ENCODE measurements at places on chromosomes 6 and 20. TPM values are rescaled to one million over a fixed set of nuclear protein-coding genes. Genes with fewer than 3 reads are reported as not detected.

The PTCHD4 gene
- total RNA-seq = 0.27 TPM

The SMLR1 gene
- not detected for total RNA-seq

DNA sequence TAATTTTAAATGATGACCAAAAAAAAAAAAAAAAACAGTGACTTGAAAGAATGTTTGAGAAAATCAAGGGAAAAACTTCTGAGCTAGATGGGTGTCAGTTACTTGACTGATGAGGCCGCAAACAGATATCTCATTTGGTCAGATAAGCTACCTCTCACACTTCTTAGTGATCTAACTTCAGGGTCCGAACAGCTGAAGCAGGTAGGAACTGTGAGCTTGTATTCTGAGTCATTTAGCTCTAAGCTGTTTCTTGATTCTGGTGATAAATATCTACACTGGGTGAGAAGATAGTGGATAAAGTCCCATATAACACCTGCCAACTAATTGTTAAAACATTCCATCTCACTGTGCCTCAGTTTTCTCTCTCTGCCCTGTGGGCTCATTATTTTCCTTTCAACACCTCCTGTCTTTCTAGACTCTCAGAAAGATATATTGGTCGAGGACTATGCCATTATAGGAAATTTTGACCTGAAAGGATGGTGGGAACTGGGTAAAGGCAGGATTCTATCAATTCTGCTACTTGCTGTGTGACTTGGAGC, 7.7 kb downstream of the KIF3B start:
- DNase-seq = no peak

DNA sequence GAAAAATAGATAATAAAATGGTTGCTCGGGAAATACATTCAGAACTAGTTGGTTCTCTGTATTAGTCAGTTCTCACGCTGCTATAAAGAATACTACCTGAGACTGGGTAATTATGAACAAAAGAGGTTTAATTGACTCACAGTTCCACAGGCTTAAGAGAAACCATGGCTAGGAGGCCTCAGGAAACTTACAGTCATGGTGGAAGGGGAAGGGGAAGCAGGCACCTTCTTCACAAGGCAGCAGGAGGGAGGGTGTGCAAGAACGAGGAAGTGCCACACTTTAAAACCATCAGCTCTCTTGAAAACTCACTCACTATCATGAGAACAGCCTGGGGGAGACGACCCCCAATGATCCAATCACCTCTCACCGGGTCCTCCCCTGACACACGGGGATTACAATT, 24.2 kb upstream of the SNX9 start:
- no peak for DNase-seq

- no peak for DNase-seq
Observed at GRCh38 chr6:144886682-144887081, 601.5 kb downstream of the UTRN start.

The FOXQ1 gene
- total RNA-seq = not detected

- no peak for DNase-seq
Observed at GRCh38 chr20:52974179-52974594, 2.0 kb downstream of the TSHZ2 start.

GRCh38 chr6:22153384-22154158, 143.3 kb downstream of the PRL start:
- DNase-seq = no peak

DNA sequence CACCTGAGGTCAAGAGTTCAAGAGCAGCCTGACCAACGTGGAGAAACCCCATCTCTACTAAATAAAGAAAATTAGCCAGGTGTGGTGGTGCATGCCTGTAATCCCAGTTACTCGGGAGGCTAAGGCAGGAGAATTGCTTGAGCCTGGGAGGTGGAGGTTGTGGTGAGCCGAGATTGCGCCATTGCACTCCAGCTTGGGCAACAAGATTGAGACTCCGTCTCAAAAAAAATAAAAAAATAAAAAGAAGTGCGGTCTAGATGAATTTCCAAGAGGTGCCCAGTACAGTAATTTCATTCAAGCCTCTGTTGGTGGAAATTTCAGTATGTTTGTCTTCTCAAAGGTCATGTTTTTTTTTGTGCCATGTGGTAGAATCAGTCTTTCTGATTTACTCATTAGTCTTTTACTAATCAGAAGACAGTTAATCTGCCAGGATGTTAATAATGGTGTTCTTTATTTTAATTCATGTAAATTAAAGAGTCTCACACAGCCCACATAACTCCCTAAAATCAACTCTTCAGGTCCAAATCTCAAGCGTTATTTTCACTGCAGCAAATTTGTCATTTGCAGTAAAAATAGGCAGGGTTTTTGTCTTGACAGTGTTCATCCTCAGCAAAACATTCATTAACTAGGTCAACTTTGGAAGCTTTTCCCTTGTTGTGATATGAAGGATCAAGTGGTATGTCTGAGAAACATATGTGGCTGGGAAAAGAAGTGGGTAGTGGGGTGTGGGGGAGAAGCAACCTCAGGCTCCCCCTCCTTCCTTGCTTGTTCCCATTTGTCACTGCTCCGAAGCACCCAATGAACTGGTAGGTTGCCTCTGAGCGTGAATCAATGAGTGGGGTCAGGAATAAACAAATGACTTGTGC, 13.3 kb downstream of the TP53INP2 start:
- no peak for DNase-seq

- DNase-seq = peak; percentile 52
Observed at GRCh38 chr20:44911264-44911921, 1.5 kb downstream of the PABPC1L start.

DNA sequence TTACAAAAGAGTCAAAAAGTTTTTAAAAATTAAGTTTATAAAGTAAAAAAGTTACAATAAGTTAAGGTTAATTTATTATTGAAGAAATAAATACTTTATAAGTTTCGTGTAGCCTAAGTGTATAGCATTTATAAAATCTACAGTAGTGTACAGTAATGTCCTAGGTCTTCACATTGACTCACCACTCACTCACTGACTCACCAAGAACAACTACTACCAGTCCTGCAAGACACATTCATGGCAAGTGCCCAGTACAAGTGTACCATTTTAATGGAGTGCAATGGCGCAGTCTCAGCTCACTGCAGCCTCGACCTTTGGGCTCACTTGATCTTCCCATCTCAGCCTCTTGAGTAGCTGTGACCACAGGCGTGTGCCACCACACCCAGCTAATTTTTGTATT, 128.2 kb downstream of the GPX5 start:
- DNase-seq = no peak

DNA sequence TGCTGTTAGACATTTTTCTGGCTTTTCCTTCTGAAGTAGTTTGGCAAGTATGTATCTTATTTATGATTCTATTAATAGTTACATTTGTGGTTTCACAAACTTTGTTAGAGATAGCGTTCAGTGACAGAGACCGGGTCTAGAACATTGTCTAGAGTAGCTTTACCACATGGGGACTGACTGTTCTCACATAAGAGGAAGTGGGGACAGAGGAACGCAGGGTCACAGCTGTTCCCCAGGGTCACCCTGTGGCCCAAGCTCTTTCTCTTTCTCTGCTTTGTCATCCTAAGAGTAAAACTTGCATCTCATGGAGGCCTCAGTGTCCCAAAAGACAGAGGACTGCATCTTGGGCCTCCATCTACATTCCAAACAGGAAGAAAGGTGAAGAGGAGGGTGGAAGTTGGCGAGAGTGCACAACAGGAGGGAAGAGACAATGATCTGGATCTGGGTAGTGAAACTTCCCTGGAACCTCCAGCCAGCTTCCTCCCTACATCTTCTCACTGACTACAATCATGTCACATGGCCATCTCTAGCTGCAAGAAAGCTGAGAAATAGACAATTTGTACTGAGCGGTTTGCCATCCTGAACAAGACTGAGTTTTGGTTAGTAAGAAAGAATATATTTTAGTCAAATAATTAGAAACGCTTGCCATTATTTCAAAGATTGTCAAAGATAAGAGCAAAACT, 645.8 kb upstream of the ARID1B start:
- peak; percentile 14 for DNase-seq
